ENCODE measurements at places on chromosomes 3 and 15.

GRCh38 chr3:69181592-69182211 lies 59.3 kb upstream of the LMOD3 start:
- no peak for DNase-seq

- no peak for DNase-seq
Measured at GRCh38 chr3:156899951-156900350, 73.8 kb downstream of the LEKR1 start.

DNA sequence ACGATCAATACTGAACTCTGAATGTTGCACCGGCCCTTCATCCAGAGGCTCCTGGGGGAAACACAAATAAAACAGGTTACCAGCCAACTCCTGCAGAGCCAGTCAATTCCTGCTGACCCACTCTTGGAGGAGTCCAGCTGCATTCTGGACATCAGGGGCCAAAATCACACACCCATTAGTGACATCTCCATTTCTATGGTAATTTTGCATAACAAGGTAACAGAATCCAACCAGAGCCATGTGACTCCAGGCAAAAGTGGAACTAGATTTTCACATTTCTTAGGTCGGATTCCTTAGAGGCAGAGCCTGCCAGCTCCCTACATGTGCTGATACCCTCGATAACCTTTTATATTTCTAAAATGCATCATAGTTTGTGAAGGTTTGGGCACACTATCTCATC lies 119.2 kb upstream of the CTNNB1 start:
- no peak for DNase-seq

DNA sequence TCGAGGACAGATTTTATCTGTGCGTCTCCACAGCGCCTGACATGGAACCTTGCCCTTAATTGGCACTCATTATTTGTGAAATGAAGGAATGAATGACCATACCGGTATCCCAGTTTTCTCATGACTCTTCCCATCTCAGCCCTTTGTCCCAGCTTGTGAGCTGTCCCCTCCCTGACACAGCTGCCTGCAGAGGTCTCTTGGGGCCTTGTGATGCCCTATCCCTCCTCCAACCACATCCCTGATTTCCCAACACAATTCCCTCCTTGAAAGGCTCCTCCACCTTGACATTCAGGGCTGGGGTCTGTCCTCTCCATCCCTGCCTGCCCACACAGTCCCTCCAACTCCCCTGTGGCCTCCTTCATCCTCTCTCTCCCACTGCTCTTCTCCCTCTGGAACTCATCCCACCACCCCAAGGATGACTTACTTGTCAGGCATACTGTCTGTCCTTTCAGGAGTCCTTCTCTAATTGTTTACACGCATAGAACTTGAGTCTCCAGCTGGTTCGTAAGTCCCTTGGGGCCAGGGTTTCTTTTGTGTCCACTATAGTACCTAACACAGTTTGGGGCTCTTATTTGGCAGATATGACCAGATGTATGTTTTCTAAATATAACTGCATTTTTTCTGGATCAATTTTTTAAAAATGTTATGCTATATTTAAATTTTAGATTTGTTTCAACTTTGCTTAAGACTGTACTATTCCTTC lies 35.6 kb upstream of the FILIP1L start:
- no peak for DNase-seq

- DNase-seq, result no peak
Measured at GRCh38 chr3:169695031-169695430, 31.5 kb upstream of the MECOM start.

DNA sequence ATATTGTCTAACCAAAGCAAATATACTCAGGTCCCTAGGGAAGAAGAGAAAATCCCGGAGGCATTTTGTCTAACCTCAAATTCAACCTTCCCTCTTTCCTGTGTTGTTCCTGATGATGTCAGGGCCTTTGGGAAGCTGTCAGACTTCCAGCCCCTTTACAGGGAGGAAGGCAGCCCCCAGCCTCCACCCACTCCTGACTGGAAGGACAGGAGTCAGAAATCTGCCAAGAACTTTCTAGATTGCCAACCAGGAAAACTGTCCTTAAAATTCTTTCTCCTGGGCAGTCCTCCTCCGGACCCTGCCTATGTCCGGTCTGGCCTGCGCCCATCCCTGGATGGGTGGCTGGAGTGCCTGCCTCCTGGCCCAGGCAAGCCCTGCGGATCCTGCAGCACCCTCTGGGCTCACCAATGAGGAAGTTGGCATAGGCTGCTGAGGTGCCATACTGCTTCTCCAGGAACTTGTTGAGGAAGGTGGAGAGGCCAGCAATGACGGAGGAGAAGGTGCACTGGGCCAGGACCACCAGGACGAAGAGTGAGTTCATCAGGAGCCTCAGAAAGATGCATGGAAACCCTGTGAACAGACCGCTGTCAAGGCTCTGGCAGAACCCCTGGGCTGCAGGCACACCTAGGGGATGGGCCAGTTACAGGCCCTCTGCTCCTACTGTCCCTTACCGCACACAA lies 52.6 kb upstream of the RAB6B start:
- no peak for DNase-seq

- no peak for DNase-seq
Measured at GRCh38 chr15:52559575-52559974, 9.3 kb downstream of the ARPP19 start.

DNA sequence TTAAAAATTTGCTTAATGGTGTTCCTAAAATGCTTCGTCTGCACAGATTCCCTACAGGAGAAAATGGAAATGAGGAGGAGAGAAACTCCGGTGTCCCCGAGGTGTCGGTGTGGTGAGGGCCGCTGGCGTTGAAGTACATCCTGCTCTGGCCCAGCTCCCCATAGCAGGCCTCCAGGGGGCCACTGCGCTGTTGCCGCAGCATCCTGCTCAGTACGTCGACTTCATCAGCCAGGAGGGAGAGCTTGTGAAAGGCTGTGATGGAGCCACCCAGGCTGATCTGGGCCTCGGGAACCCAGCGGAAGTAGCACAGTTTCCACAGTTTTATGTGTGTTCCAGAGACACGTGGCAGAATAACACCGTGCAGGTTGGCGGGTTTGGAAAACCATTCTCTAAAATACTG lies 37.8 kb downstream of the FAN1 start:
- DNase-seq, result no peak

DNA sequence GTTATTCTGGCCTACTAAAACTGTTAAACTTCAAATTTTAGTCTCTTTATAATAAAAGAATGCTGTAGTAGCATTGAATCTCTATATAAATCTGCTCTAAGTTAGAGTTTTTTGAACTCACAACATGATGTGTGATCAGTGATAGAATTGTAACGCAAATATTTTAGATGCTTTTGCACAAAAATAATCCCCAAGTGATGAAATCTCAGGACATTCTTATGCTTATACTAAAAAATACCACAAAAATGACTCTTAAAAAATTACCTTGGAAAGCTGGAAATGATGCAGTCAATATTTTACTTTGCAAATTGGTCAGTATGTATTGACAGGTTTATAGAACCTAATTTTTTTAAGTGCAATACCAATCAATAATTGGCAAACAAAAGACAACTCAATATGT lies 375.3 kb downstream of the TBC1D5 start:
- no peak for DNase-seq

DNA sequence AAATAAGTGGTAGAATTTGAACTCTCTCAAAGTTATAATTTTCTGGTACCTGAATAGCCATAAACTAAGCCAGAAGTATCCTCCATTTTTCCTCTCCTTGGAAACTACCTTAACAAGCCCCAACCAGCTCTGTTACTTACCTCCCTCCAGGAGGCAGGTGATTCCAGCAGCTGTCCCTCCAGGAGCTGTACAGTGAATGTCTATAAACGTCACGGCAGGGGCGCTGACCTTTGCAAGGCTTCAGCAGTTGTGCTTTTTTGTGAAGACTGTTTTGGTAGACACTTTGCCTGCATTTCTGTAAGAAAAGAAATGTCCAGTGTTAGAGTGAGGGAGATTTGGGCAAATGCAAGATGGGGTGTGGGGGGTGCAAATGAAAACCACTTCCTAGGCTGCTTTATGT lies 67.2 kb downstream of the LEO1 start:
- no peak for DNase-seq

DNA sequence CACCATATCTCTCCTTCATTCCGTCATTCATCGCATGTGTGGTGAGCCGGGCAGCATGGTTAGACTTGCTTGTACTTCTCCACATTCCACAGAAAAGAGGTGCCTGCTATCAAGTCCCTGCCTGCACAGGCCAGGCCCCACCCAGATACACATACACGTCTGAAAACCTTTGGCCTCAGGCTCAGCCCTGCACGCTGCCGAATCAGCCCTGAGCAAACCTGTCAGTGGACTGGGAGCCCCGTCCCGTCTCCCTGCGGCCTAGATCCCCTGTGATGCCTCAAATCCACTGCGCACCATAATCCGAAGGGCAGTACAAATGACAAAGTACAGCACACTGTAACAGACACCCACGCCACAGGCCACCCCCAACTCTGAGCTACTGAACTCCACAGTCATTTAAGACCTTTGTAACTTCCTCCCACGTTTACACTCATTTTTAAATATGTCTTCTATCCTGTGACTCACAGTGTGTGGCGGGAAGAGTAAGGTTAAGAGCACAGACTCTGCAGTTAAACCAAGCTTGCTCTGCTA lies 67.1 kb downstream of the MB21D2 start:
- peak; percentile 27 for DNase-seq

GRCh38 chr15:83571820-83572707 lies 81.9 kb upstream of the ADAMTSL3 start:
- DNase-seq, result no peak

DNA sequence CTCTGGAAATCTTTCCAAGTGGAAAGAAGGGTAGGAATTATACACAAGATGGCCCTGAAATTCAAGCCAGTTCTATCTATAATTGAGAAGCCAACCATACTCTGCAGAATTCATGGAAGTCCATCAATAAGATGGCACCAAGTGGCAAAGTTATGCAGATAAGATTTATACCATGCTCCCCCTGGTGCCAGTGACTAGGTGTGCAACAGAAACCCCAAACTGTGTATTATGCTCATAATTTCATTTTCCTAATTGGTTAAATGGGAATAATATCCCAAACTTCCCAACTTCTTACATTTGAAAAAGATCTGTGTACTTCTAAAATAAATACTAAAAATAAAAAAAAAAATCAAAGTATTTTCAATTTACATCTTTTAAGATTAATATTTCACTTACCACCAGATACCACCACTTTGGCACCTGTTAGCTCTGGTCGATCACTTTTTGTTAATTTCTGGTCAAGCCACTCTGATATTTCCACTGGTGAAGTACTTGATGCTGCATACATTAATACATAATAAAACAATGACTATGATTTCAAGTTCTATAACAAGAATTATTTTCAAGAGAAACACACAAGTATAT lies 25.9 kb downstream of the ETFA start:
- no peak for DNase-seq

GRCh38 chr3:179463319-179463718 lies 12.0 kb upstream of the GNB4 start:
- DNase-seq, result no peak

DNA sequence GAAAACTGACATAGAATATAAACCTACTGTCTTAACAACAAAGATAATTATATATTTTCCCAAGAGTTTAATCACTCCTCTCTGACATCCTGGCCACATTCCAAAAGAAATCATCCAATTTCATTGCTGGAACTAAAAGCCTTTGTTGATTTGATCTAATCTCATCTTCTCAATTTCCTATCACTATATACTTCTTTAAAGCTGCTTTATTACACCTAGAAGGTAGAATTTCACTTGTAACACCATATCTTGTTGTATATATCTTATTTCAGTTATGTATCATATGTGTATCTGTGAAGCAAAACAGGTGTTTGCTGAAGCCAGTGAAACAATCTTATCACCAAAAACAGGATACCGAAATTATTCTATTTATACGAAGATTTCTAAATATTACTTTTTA lies 740.2 kb downstream of the ROBO1 start:
- no peak for DNase-seq

DNA sequence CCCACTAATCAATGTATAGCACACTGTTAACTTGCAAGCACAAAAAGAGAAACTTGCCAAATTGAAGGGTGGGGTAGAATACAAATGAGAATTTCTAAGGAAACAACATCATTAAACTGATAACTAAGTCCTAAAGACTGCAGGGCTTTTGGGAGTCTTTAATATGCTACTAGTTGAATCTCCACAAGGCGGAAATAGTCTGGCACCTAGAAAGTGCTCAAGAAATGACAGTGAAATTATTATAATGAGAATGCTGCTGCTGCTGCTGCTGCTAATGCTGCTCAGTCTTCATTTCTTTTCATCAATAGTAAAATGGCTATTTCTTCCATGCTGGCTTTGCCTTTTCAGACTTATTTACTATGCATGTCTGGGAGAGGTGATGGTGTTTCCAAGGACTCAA lies 91.8 kb downstream of the BTD start:
- no peak for DNase-seq

GRCh38 chr15:29055876-29056275 lies 170.1 kb downstream of the APBA2 start:
- DNase-seq, result no peak

DNA sequence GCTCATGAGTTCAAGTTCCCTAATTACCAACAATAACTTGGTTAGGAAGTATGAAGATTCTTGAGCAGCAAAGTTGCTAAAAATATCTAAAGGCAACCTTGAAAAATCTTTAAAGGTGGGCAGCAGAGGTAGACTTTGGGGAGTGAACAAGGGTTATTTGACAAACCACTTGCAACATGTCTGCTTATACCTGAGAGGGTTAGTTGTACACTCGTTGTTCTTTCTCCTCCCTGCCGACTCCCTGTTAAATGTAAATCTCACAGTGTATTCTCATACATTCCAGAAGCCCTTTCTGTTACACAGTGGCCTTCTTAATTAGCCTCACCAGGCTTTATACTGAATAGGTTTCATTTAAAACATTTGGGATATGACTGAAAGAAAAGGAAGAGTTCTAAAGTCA lies 121.7 kb downstream of the ARNT2 start:
- DNase-seq, result no peak

- DNase-seq, result no peak
Measured at GRCh38 chr3:122394173-122394572, 10.2 kb downstream of the FAM162A start.

GRCh38 chr3:107928084-107928445 lies 162.8 kb downstream of the CD47 start:
- DNase-seq, result no peak

GRCh38 chr3:38117748-38118420 lies 19.0 kb downstream of the ACAA1 start:
- peak; percentile 69 for DNase-seq

All from activated CD4-positive, alpha-beta T cell treated with anti-CD3 and anti-CD28 coated beads, Interleukin-2, amount 50 U/mL, for 4 hours (primary cell).